ENCODE measurements at places on chromosomes 2 and 18.

GRCh38 chr18:21499997-21500396 is 100.5 kb downstream of the ESCO1 start:
- DNase-seq: no peak

- DNase-seq: no peak
Measured at GRCh38 chr2:39300044-39300978, 56.5 kb upstream of the CDKL4 start.

- no peak for DNase-seq
Measured at GRCh38 chr2:17719562-17720371, 33.8 kb downstream of the SMC6 start.

DNA sequence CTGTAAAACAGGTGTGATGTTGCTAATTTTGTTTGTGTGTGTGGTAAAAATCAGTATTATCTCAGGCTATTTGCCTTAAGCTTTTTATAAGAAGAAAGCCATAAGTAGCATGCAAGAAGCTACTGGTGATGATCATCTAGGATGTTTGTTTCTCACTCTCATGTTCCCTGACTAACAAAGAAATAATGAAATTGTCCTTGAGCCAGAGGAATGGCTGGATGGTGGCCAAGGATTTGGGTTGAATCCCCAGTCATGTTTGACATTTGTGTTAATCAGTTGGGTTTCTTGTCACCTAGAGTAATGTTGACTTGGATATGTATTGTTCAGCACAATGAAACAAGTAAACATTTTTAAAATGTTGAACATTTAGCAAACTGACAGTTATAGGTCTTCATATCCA is 496.8 kb upstream of the ZEB2 start:
- DNase-seq: no peak

- DNase-seq: peak; percentile 39
Measured at GRCh38 chr2:239381709-239382134, 19.1 kb downstream of the HDAC4 start.

GRCh38 chr2:13115643-13116042 is 398.9 kb downstream of the TRIB2 start:
- DNase-seq: no peak

GRCh38 chr2:71882949-71883472 is 264.7 kb downstream of the CYP26B1 start:
- DNase-seq: peak; percentile 42

- no peak for DNase-seq
Measured at GRCh38 chr2:105393373-105394055, 5.3 kb downstream of the FHL2 start.

- DNase-seq: no peak
Measured at GRCh38 chr18:69757733-69758132, 189.9 kb downstream of the CD226 start.

- DNase-seq: no peak
Measured at GRCh38 chr2:215028231-215028630, 110.2 kb downstream of the ABCA12 start.

DNA sequence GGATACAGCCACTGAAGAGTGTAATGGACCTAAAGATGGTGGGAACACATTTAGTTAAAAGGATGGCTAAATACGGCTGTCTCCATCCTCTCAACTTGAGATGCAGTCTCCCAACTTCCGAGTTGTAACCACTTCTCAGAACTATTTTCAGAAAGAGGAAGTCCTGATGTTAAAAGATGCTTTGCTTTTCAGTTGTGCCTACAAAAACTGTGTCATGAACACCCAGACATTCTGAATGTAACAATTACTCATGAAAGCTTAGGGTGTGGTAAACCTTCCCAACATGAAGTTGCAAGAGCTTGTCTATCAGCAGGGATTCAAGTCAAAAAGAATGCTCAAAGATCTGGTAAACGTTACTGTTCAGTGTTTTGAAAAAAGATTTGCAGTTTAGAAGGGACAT is 147.9 kb downstream of the DOCK10 start:
- no peak for DNase-seq

GRCh38 chr2:120791243-120791961 is 55.7 kb downstream of the GLI2 start:
- no peak for DNase-seq

DNA sequence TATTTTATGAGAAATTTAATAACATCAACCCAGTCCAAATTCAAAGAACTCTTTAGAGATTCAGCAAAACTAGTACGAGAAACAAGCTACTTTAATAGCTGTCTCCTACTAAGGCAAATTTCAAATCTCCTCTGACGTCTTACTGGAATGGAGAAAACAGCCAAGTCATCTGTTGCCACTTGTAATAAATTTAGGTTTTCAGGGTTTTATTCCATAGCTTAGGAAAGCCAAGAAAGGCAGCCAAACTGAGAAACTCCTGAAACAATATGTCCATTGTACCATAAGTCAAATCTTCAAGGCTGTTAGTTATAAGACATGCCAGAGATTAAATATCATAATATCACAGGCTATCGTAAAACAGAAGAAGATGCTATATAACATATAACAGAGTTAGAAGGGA is 524.6 kb upstream of the SETBP1 start:
- no peak for DNase-seq

DNA sequence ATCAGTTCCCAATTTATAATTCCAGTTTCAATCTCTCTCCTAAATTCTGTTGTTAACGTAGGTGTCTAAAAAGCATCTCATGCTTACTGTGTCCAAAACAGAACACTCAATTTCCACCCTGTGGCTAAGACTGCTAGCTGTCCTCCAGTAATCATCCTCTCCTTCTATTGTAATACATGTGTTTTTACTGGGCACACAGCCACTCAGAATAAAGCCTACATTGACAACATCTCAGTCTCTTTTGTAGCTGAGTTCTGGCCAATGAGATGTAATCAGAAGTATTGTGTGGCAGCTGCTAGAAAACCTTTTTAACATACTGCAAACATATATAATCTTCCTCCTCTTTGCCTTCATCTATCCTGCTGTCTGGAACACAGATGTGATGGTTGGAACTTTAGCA is 29.4 kb upstream of the TSPYL6 start:
- DNase-seq: no peak

DNA sequence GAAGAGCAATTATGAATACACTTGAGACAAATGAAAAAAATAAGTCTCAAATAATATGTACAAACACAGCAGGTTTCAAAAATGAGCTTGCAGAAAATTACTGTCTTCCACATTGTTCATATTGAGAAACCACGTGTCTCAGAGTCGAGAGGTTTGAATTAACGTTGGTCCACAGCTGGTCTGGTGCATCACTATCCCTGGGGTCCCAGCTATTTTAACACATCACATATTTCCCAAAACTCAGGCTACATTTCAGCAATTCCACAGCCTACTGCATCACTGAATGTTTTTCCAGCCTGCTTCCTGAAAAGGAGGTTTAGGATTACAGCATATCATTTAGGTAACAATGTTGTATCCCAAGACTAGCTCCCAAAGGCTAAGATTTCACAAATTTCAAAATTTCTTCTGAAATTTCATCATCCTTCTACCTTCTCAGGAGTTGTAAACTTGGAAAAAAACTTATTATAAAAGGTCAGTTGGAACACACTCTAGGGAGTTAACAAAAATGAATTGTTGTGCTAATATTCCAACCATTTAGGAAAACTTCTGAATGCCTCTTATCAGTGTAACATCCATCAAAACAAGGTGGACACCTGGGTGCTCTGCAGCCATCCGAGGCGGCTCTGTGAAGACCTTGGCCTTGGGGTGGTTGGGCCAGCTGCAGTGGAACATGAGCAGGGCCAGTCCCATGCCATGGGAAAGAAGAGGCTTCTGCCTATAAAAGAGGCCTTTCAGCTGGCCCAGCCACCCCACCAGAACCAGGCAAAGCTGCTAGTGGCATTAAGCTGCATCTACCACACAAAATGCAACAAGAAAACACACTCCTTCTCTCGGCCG is 198.1 kb upstream of the RBBP8 start:
- no peak for DNase-seq

GRCh38 chr2:46650556-46651001 is 171.2 kb downstream of the TMEM247 start:
- no peak for DNase-seq

DNA sequence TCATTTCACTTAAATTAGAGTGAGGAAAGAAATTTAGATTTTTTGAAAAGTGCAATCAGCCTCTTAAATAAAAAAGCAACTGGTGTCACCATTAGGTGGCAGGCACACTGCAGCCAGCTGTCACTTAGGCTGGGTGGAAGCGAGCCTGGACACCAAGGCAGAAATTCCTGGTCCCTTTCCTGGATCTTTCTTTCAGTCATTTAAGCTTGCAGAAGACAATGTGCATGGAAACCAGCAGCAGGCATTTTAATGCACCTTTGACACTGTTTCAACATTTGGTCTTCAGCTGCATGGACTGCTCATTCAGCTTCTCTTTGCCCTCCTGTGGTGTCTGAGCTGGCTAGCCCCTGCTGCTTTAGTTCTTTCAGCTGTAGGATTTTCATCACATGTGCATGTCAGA is 61.0 kb downstream of the AQP4 start:
- no peak for DNase-seq

- DNase-seq: no peak
Measured at GRCh38 chr2:54419388-54419787, 36.7 kb upstream of the SPTBN1 start.

DNA sequence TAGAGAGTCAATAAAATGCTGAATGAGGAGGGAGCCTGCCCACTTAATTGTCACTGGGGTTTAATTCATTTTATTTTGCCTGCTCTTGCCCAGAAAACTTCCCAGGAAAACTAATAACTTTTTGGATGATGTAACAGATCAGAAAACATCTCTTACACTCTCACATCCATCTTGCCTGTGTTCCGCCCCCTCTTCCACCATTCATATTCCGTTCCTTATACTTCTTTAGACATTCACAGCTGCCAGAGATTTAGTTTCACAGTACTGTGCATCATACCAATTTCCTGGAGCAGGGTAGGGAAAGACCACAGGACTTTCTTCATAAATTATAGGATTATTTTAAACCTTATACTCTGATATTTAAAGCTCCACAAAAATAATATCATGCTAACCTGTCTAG is 776.1 kb upstream of the SOX11 start:
- DNase-seq: no peak

DNA sequence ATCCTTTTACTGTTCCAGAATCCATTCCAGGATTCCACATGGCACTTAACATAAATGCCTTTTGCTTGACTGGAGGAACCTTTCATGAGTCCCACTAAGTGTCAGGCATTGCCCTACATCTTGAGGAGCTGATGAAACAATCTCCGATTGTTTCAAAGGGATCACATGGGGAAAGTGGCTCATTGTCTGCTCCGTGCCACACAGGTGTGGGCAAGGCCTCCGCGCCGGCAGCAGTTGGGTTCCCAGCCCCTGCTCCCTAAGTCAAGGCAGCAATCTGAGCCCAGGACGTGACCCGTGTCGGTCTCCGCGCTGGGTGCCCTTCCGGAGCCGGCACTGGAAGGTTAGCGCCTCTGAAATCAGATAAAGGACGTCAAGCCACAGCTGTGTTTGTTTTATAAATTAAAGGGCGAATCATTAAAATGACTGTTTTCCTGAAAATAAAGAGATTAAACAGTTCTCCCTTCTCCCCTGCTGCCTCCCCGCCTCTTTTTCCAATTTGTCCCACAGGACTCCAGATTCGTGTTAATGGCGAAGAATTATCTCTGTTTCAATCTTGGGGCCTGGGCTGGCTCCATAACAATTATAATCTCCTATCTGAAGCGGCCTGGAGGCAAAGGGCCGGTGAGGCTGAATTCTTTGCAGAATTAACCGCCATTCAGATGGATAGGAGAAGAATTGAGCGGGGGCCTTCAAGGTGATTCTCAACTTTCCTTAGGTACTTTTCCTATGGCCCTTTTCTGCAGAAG is 84.3 kb upstream of the FZD7 start:
- DNase-seq: no peak

- no peak for DNase-seq
Measured at GRCh38 chr2:10493634-10494281, 45.6 kb upstream of the ODC1 start.

GRCh38 chr2:26455670-26456439 is 22.1 kb downstream of the OTOF start:
- no peak for DNase-seq

DNA sequence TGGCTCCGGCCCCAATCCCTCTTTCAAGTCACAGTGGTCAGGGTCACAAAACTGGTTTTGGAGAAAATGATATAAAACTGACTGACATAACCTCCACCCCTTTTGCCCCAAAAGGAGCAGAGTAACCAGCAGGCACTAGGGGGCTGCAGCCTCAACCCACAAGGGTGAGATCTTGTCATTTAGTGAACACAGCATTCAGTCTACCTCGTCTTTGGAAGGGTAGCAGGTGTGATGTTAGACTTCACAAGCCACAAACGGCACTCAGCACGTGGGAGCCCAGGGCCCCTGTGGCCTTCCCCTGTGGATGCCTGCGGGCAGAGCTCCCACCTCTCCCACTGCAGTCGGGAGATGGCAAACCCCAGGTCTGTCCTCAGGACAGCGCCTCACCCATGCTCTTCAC is 372.1 kb upstream of the MYT1L start:
- DNase-seq: no peak

DNA sequence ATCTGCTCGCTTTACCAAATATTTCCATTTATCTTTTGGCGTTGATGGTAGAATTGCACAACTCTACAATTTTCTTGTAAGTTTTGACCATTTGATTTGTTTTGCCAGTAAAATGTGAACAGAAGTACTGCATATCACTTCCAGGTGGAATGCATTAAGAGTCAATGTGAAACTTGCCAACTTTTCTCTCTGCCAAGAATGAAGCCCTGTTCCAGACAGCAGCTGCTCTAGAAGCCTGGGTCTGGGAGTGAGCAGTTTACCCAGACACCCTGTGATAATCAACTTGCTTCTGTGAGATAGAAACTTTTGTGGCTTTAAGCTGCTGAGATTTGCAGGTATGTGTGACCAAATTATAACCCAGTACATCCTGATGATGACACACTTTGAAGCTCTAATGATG is 115.9 kb upstream of the SYT4 start:
- no peak for DNase-seq

DNA sequence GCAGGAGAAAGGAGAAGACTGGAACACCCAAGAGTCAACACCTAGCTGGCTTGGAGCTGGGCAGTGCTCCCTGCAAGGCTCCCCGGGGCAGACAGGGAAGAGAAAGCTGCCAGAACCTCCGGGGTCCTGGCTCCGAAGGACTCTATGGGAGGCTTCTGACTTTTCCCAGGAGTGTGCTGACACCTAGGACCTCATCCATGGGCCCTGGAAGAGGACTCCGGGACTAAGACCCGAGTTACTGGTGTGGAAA is 37.8 kb upstream of the ATP6V1B1 start:
- DNase-seq: no peak

- no peak for DNase-seq
Measured at GRCh38 chr2:217610401-217610814, 392.4 kb downstream of the TNS1 start.

GRCh38 chr18:57856128-57856527 is 53.0 kb upstream of the ATP8B1 start:
- no peak for DNase-seq

GRCh38 chr2:223890721-223891120 is 53.3 kb upstream of the AP1S3 start:
- no peak for DNase-seq

DNA sequence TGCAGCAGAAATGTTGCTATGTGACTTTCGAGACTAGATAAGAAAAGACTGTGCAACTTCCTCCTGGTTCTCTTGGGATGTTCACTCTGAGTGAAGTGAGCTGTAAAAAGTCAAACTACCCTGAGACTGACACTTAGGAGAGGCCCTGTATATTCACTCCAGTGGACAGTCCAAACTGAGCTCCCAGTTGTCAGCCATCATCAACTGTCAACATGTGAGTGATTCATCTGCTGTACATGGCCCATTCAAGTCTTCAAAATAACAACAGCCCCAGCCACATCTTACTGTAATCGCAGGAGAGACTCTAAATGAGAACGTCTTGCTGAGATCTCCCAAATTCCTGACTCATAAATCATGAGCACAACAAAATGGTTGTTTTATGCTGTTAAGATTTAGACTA is 8.5 kb upstream of the UNC80 start:
- DNase-seq: no peak
